OCI-LY7 (cell line): ENCODE measurements at places on chromosomes 13 and 19. TPM values are rescaled to one million over a fixed set of nuclear protein-coding genes. Genes with fewer than 3 reads are reported as not detected.

GRCh38 chr19:6711078-6711361 is 9.4 kb downstream of the C3 start:
- DNase-seq: no peak

GRCh38 chr19:15268192-15268927 is 36.1 kb upstream of the EPHX3 start:
- no peak for DNase-seq

DNA sequence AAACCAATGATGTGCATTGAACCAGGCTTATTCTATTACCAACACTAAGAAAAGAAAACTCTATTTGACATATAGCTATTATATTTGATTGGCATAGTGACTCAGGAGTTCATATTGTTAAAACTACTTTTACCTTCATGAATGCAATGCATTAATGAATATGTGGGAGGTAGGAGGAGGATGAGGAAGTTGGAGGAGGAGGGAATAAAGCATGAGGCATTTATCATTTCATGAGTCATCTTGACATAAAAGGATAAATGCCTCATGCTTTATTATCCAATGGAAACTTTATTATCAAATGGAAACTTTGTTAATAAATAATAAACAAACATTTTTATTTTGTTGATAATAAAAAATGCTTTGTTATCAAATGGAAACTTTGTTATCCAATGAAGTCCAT is 116.5 kb downstream of the SPRY2 start:
- DNase-seq: no peak

The DLEU7 gene
- total RNA-seq: not detected in 2 replicates
